Skeletal muscle cell (primary cell): ENCODE measurements at places on chromosomes 4 and X.

- no peak for DNase-seq
Measured at GRCh38 chr4:19725130-19725529, 526.6 kb upstream of the SLIT2 start.

DNA sequence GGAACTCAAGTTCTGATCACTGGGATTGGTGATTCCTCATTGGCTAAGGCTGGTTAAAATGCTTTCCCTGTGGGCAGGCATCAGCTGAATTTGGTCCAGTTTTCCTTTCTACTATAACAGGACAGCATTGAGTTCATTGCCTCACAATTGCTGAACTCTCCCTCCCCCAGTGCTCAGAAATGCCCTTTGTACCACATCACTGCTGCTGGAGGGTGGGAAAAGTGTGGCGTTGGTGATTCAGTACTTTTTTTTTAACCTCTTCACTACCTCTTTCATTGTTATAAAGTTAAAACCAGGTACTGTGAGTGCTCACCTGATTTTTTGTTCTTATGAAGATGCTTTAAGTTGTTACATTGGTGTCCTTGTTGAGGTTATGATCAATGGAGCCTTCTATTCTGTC, 69.3 kb upstream of the IL2 start:
- DNase-seq, result no peak

- DNase-seq, result no peak
Measured at GRCh38 chrX:41435708-41436107, 11.4 kb upstream of the NYX start.

DNA sequence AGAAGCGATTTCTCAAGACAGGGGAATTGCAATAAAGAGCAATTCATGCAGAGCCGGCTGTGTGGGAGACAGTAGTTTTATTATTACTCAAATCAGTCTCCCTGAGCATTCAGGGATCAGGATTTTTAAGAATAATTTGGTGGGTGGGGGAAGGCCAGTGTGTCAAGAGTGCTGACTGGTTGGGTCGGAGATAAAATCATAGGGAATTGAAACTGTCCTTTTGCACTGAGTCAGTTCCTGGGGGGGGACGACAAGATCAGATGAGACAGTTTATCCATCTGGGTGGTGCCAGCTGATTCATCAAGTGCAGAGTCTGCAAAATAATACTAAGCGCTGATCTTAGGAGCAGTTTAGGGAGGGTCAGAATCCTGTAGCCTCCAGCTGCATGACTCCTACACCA, 502.4 kb downstream of the NLGN4X start:
- DNase-seq, result no peak

DNA sequence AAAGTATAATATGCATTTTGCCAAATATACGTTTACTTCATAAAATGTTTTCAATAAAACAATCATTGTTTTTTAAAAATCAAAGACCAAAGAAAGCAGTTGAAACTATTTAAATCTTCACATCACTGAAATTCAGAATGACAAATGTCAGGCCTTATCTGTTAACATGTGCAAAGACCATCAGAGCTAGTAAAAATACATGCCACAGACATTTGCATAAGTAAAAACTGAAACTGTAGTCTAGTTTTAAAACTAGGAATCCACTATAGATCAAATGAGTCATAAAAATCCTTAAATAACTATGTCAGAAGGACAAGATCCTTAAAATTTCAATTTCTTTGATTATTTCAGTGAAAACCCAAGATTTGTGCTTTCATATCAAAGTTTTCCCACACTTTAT, 24.8 kb downstream of the KLHL15 start:
- no peak for DNase-seq

DNA sequence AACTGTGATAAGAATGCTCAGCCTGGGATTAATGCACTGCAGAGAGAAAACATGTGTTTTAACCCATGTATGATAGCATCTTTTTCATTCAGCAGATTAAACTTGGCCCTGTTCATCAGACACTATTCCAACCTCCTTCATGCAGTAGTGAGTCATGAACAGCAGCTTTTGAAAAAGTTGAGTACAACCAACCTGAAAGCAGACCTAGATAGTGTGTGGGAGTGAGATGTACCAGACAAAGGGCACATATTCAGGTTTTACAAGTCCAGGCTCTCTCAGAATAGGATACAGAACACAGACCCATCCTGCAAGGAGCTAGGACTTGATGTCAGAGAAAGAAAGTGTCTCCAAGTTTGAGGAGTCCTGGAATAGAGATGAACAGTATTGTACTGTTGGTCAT, 237.3 kb upstream of the STS start:
- DNase-seq, result no peak

GRCh38 chr4:12411072-12411471, 982.4 kb upstream of the HS3ST1 start:
- peak; percentile 39 for DNase-seq

DNA sequence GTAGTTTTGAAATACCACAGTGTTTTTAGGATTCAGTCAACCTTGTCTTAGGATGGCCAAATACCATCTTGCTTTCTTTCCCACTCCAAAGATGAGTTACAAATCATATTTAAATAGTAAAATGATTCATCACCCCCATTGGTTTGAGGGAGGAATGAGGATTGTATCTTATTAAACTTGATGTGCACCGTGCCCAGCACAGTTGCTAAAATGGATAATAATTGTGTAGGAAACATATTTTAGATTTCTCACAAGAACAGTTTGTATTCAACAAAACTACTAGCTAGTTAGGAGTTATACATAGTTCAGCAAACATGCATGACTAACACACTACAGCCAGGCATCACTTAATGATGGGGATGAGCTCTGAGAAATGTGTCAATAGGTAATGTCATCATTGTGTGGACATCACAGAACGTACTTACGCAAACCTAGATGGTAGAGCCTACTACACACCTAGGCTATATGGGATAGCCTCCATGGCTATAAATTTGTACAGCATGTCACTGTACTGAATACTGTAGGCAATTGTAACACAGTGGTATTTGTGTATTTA, 245.4 kb downstream of the FBXW7 start:
- DNase-seq, result no peak

DNA sequence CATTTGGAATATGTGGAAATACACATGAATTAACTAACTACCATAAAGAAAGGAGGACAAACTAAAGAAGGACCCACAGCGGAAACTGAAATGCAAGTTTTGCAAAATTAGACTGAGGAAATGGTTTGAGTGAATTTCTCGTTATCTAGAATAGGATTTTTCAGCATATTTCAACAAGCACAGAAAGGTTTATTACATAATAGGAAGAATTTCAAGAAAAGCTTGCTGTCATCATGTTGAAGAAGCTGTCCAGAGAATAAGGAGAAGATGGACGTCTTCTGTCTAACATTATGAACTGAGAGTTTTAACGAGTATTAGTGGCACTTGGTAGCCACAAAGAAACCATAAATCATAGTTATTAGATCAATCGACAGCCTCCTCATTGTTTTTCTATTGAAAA, 45.0 kb downstream of the TEC start:
- DNase-seq, result no peak

DNA sequence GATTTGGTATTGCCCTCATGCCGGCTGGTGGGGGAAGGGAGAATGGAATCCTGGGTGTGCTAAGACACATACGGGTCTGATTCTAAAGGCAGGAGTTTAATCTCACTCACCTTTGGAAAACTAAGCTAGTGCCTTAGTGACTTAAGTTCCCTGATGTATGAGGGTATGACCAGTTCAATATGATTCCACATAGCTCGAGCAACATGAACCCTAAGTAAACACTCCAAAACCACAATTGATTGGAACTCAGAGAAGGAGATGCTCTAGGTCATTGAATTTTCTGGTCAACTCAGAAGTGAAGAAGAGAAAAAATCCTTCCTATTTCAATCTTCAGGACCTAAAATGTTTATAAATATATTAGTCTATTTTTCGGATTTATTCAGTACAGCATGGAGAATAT, 420.1 kb upstream of the INTU start:
- no peak for DNase-seq

DNA sequence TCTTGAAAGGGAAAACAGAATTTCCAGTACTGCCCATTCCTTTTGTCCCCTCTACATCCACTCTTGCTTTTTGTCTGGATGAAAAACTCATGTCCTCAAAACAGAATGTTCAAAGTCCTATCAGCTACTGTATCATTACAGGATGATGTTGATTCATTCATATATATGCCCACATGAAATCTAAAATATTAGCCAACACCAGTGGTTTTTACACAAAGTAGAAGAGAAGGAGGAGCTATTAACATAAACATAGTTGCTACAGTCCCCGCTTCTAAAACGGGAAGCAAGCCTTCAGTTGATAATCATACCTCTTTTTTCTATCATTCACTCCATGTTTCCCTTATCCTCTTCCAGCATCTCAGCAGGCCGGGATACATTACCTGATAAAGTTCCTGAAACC, 7.7 kb upstream of the THOC2 start:
- no peak for DNase-seq

GRCh38 chrX:2627272-2627867, 63.7 kb upstream of the CD99 start:
- DNase-seq, result no peak

GRCh38 chrX:16664074-16664473, 14.1 kb downstream of the S100G start:
- peak; percentile 4 for DNase-seq

DNA sequence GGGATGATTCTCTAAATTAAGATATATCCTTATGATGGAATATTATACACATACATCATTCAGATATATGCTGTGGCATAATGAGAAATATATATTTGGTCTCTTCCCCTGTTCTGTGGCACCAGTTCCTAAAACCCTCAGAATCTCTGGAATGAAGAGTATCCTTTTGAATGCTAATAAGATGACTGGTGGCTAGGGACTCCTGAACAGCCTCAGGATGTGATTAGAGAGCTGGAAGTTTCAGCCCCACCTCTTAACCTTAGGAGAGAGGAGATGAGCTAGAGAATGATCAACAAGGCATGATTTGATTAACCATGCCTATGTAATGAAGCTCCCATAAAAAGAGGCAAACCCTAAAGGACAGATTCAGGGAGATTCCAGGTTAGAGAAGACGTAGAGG, 632.0 kb downstream of the IQCM start:
- no peak for DNase-seq

- no peak for DNase-seq
Measured at GRCh38 chrX:135498236-135498635, 22.2 kb upstream of the INTS6L start.

- no peak for DNase-seq
Measured at GRCh38 chr4:80229590-80229989, 32.3 kb downstream of the PRDM8 start.

GRCh38 chr4:47577779-47578553, 92.9 kb downstream of the ATP10D start:
- DNase-seq, result peak; percentile 76

DNA sequence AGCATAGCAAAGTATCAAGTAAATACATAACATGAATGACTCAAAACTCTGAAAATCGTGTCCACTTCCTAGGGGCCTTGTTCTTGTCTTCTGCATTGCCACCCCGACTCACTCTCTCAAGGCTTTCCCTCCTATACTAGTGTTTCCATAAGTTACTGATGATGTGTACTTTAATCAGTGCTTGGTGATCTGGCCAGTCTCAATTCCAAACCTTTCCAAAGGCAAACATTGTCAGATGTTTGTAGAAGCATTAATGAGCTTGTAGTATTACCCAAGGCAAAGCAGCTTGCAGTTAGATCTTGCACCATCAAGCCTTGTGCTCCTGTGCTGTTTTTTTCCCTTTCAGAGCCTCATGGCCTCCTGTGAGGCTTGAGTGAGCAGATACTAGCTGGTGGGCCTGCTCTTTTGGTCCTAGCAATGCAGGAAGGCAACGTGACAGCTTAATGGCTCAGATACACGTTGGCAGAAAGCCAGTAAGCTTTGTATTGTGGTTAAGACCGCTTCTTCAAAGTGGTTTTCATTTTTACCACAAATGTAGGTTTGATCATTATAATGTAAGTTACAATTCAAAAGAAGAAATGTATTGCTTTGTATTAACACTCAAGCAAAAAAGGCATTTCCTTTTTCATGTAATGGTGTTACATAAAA, 51.8 kb downstream of the RBPJ start:
- DNase-seq, result peak; percentile 44

GRCh38 chrX:153395613-153396319, 5.4 kb downstream of the PNMA6E start:
- no peak for DNase-seq

GRCh38 chr4:10506077-10506476, 48.9 kb upstream of the ZNF518B start:
- no peak for DNase-seq

GRCh38 chr4:25827373-25827772, 35.4 kb downstream of the SEL1L3 start:
- DNase-seq, result no peak

DNA sequence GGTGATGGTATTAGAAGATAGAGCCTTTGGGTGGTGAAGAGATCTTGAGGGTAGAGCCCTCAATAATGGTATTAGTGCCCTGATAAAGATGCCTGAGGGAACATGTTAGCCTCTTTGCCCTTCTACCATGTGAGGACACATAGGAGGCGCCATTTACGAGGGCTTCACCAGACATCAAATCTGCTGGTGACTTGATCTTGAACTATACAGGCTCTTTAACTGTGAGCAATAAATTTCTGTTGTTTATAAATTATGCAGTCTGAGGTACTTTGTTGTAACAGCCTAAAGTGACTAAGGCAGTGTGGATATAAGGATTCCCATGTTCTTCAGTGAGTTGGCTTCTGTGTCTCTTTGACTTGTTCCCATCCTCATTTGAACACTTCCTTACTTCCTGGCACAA, 11.8 kb downstream of the MOB1B start:
- no peak for DNase-seq

DNA sequence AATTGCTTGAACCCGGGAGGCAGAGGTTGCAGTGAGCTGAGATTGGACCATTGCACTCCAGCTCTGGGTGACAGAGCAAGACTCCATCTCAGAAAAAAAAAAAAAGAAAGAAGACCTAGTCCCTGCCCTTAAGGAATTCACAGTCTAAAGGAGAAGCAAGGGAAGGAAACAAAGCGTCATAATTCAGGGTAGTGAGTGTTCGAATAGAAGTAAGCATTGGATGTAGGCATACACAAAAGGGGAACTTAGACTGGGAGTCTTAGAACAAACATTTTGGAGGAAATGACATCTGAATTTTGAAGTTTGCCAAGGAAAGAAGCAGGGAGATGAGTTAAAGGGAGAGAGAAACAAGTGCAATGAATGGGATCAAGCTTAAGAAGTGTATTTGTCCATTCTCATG, 32.4 kb downstream of the PPM1K start:
- DNase-seq, result no peak

- DNase-seq, result no peak
Measured at GRCh38 chrX:30219372-30219771, 4.0 kb downstream of the MAGEB2 start.

GRCh38 chr4:4203688-4204400, 22.9 kb downstream of the OTOP1 start:
- DNase-seq, result no peak

GRCh38 chrX:121562616-121563015, 515.2 kb downstream of the GLUD2 start:
- no peak for DNase-seq

DNA sequence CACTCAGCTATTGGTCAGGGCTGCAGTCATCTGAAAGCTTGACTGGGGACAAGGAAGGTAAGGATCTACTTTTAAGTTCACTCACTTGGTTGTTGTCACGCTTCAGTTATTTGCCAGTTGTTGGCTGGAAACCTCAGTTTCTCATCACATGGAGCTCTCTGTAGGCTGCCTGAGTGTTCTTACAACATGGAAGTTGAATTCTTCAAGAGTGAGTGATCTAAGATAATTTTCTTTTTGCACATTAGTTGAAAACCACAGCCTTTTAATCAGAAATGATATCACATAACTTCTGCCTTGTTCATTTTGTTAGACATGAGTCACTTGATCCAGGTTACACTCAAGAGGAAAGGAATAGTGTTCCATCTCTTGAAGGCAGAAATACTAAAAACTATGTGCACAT, 552.7 kb downstream of the RAPGEF2 start:
- DNase-seq, result peak; percentile 14

GRCh38 chrX:80282535-80282934, 137.7 kb upstream of the TENT5D start:
- no peak for DNase-seq
